ENCODE measurements at places on chromosomes 1 and 21.
A peak's percentile ranks its signal among the peaks of the same experiment; 100 is the strongest.

DNA sequence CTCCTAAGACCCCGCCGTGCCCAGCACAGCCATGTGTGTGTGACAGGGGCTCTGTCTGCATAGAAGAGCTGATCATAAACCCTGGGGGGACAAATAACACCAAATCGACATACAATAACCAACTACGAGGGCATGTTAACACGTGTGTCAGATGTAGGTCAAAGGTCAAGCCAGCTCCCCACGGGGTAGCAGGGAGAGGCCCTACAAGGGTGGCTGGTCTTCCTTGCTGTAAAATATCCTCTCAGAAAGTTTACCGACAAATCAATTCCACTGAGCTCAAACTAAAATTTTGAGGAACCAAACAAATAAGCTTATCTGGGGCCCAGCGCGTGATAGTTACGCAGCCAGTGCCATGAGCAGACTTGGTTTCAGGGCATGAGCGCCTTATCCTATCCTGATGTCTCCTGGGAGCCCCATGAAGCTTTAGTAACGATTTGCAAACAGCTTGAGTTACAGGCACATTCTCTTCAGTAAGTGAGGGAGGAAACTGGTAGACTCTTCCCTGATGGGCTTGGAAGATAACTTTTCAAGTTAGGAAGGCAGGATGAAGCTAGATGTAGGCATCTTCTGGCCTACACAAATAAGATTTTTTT lies 2.7 kb upstream of the TMPRSS3 start:
- no peak for DNase-seq

DNA sequence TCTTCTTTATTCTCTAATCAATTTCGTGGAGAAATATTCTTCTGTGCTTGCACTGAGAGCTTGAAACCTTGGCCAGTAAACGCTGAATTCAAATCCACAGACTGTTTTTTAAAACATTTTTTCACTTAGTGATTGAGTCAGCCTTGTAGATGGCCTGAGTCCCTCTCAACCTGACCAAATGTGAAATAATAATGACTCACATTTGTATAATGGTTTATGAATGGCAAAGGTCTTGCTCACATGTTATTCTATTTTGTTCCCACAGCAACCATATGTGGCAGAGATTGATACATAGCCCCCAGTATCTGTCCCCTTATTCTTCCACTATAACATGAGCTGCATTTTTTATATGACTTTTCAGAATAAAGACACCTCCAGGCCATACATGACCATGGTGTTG lies 47.8 kb upstream of the CCDC190 start:
- no peak for DNase-seq

- no peak for DNase-seq
These were observed 71.7 kb downstream of the TOMM20 start for GRCh38 chr1:235056937-235057336.

DNA sequence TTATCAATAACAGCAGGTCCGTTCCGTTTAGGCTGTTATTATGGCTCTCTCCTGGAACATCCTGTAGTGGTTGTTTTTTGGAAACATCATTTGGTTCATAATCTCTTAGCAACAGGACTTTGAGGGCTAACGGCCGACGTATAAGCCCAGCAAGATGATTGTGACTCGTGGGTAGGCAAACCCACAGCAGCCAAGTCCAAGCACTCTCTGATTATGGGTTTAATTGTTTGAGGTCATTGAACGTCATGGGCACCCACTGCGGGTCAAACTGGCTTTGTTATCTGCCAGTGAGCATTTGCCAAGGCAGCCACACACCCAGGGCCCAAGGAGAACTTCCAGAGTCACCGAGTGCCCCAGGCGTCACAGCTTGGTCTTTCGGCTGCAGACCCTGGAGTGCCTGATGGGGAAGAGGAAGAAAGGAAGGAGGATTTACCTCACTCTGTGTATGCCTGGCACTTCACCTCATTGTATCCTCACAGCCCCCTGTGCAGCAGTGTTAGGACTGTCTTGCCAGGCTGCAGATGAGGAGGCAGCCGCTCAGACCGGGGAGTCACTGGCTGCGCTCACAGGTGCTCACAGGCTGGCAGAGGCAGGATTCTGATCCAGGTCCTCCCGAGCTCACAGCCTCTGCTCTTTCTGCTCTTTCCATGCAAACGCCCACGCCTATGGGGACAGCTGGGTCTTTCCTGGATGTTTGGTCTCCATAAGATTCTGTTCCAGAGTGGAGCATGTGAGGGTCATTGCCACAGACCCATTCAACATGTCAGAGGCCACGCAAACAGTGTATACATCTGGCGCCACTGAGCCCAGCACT lies 30.8 kb upstream of the EPS8L3 start:
- DNase-seq = no peak

GRCh38 chr21:32567626-32568025 lies 17.7 kb downstream of the TCP10L start:
- DNase-seq = no peak

DNA sequence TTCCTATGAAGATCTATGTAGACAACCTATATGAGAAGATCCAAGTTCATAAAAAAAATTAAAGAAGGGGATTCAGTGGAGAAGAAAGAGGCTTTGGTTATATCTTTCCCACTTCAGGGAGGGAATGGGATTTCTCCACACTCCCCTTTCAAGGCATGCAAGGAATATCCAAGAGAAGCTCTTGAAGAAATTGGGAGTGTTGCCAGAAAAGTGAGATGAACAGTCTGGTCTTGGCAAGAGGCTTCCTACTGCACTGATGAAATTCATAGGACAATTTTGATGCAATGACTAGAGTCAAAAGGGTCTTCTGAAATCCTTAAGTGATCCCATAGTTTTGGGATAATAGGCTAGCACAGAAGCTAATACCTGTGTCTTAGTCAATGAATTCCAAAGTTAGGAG lies 153.0 kb downstream of the KCTD3 start:
- no peak for DNase-seq

DNA sequence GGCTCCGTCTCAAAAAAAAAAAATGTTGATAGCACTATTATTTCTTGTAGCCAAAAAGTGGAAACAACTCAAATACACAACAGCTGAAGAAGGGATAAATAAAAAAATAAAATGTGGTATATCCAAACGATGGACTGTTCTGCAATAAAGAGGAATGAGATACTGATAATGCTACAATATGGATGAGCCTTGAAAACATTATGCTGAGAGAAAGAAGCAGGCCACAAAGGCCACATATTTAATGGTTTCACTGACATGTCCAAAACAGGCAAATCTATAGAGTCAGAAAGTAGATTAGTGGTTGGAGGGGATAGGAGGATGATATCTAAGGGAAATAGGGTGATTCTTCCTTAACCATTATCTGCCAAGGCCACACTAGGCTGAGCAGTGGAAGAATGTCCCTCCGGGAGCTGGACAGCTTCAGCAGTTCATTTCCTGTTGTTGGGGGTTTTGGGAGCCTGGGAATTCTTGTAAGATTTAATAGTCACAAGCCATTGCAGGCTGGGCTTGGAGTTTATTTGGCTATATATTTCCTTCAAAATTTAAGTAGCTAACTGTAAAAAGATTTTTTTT lies 53.5 kb downstream of the ST3GAL3 start:
- no peak for DNase-seq

GRCh38 chr1:234709473-234710228 lies 99.7 kb upstream of the IRF2BP2 start:
- DNase-seq = no peak

DNA sequence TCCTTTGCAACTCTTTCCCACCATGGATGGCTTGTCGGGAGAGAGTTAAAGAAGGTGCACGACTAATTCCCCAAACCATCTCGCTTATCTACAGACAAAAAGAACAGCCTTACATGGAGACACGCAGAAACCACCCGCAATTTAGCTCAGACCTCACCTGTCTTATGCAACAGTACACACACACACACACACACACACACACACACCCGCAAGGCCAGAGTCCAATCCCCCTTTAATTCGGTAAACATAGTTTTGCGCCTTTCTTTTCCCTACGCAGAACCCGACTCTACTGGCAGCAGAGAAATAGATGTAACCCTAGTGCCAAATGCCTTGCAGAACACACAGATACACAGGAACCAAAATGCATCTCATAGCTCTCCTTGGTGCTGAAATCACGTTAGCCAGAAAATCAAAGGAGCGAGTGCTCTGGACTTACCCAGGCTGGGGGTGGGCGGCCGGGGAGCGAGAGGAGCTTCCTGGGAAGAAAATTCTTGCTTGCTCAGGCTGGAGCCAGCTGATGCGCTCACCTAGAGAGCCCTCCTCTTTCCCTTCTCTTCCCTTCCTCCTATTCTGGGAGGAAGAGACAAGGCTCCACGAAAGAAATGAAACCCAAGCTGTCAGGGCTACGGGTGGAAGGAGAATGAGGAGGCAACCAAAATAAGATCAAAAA lies 470 bp downstream of the TNR start:
- DNase-seq = no peak

- DNase-seq = no peak
These were observed 195.6 kb downstream of the ZNF326 start for GRCh38 chr1:90190523-90190922.

- DNase-seq = no peak
These were observed 271.6 kb downstream of the TRABD2B start for GRCh38 chr1:47725511-47725991.

- DNase-seq = no peak
These were observed 88.9 kb downstream of the PROX1 start for GRCh38 chr1:214076708-214077065.

DNA sequence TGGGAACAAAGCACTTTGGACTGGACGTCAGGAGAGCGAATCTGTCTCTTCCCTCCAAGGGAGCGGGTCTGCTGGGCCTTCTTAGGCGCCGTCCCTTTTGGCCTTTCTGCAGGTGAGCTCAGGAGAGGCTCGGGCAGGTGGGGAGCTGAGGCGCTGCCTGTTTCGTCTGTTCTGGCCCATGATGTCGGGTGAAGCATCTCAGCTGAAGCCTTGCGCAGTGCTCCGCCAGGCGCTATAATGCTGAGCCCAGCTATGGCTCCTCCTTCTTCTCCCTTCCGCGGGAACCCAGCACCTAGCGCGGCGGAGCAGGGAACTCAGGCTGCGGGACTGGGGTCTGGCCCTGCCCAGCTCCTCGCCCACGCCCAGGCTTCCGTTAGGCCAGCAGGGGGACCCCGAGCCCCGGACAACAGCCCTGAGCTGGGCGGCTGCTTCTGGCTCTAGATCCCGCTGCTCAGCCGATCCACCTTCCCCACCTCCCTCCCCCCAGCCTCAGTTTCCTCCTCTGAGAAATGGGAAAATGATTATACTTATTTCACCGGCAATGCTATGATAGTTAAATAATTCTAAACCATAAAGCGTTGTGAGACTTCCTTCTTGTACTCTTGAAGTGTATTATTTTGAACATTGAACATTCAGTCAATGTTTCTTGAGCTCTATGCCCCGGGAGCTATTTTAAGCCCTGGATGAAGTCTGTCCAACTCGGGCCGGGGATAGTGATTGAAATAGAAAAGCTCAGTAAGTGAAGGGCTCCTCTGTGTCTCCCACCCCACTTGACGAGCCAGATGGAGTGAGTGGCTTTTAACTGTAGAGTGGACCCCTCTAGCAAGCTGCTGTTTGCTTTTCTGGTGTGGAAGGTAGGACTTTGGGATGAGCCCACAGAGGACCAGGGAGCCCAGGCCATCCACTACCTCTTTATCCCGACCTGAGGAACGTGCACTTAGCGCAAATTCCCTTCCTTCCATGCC lies 9.6 kb upstream of the ADORA1 start:
- DNase-seq = peak; percentile 41

DNA sequence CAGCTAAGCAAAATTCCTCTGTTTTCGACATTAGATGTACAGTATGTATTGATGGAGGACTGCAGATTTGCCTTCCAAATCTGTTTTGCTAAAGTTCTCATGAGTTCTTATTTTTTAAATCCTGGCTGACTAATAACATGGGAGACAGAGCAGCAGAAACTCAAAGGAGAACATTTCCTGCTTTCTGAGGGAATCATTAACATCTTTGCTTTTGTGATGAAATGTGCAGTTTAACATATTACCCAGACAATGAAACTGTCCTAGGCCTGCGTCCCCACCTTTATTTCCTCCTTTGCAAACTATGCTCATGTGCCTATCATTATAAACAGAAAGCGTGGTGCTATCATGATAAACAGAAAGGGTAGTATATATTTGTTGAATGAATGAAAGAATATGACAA lies 149.9 kb downstream of the ZP4 start:
- DNase-seq = no peak

GRCh38 chr1:235567812-235568503 lies 63.7 kb upstream of the B3GALNT2 start:
- no peak for DNase-seq

DNA sequence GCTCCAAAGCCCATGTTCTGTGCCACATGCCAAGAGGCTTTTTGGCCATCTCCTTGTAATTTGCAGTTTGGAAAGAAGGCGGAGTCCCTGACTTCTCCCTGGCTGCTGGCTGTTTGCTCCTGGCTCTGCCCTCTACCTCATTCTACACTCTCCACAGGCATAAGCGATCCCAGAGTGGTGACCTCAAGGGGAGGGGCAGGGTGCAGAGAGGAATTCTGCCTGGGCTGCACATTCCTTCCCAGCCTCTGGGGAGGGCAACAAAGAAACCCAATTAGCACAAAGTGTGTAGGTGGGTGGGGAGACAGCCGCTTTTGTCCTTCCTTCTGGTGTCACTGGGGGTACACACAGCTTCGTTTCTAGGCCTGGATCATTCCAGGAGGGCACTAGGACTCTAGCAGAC lies 95.3 kb downstream of the HIVEP3 start:
- DNase-seq = no peak

GRCh38 chr1:56803561-56804156 lies 15.5 kb downstream of the FYB2 start:
- DNase-seq = no peak

- no peak for DNase-seq
These were observed 20.1 kb upstream of the GJA8 start for GRCh38 chr1:147882535-147882934.

- no peak for DNase-seq
These were observed 42.5 kb downstream of the LAMC2 start for GRCh38 chr1:183228347-183229220.

DNA sequence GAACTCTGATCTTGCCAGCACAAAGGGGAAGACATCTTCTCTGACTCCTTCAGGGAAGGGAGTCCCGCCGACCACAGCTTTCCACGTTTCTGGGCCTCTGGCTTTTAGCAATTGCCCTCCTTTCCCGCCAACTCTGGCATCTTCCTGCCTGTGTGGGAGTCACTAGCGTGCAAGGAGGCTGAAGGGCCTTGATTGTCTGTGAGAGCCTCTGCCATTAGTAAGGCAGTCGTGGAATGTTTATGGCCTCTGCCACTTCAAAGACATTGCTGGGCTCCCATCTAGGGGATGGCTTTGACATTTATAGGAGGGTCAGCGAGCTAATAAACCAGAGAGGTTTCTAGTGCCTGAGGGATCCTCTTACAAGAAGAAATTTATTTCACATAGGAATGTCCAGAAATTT lies 14.3 kb upstream of the PROK1 start:
- DNase-seq = no peak

GRCh38 chr1:234106032-234106431 lies 201.6 kb downstream of the SLC35F3 start:
- no peak for DNase-seq

All from stimulated activated CD4-positive, alpha-beta T cell treated with anti-CD3 and anti-CD28 coated beads, TNF-alpha, amount 100 ng/mL, for 24 hours (primary cell).